ENCODE measurements at places on chromosomes 16 and 17.

- no peak for DNase-seq
These were observed 4.7 kb upstream of the TBX21 start for GRCh38 chr17:47728214-47728877.

- peak; percentile 74 for DNase-seq
These were observed 29.7 kb downstream of the FAM222B start for GRCh38 chr17:28812748-28813377.

DNA sequence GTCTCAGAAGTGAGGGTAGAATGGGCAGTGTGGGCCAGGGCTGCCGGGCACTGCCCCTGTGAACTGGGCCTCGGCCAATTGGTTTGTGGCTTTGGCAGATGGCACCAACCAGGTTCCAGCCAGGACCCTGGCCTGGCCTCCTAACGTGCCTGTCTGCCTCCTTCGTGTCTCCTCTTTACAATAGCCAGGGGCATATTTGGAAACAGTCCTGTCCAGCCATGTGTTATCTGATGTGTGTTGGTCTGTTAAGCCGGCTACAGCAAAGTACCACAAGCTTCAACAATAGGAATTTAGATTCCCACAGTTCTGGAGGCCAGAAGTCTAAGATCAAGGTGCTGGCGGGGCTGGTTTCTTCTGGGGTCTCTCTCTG is 14.6 kb downstream of the CRISPLD2 start:
- no peak for DNase-seq

DNA sequence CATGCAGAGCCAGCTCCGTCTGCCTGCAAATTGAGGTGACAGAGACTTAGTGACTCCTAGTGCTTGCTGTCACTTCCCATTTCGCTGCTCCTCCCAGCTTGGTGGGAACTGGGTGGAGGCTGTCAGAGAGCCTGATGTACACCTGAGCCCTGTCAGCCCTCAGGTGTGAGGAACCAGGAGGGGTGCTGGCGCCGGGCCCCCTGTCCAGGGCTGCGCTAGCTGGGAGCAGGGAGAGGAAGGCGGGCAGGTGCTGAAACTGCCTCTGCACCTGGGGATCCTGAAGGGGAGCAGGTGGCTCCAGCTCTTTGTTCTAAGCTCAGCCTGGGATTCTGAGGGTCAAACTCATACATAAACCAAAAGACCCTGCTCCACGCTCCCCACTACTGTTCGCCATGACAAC is 10.8 kb upstream of the WSCD1 start:
- DNase-seq, result no peak

GRCh38 chr16:2866431-2866830 is 8.5 kb upstream of the PRSS22 start:
- DNase-seq, result no peak

- peak; percentile 43 for DNase-seq
These were observed 200.5 kb downstream of the ZFHX3 start for GRCh38 chr16:72847187-72848027.

DNA sequence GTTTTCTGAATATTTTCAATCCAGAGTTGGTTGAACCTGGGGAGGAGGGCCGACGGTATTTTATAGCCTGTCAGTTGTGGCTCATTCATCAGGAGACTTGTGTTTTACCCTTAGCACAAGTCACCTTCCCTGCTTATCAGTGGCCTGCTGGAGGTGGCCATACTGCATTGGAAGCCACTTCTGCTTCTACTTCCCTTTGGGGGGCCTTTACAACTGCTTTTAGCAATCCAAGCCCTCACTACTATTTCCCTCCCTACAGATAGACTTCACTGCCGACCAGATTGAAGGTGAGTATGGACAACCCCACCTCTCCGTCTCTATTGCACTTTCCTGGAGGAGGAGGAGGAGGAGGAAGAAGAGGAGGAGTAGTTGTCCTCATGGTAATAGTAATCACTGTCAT is 4.4 kb downstream of the MYL4 start:
- DNase-seq, result no peak

GRCh38 chr17:12627177-12627629 is 38.5 kb upstream of the MYOCD start:
- DNase-seq, result no peak

DNA sequence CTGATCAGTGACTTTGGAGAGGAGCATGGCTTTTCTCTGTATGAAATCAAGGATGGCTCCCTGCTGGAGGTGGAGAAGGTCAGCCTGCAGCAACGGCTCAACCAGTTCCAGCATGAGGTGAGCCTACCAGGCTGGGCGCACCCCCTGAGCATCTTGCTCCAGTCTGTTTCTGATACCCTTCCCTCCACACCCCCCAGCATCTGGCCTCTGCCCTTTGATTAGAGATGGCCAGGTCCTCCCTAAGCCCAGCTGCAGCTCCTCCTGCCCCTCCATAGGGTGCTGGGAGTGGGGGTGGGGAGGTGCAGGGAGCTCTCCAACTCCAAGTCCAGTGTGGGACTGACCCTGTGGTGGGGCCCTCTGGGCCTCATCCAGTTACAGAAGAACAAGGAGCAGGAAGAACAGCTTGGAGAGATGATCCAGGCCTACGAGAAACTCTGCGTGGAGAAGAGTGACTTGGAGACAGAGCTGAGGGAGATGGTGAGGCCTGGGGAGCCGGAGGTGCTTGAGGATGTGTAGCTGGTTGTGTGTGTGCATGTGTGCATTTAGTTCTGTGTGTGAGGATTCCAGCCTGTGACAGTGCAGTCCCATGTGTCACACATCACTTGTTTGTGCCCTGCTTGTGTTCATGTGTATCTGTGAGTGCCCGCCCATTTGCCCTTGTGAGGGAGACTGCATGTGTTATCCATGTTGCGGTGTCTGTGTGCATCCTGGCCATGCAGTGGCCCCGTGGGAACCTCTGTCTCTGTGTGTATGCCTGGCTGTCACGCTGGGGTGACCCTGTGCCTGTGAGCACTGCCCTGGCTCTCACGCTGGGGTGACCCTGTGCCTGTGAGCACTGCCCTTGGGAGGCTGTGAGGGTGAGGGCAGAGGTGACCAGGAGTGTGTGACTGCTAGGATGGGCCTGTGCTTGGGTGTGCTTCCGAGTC is 3.0 kb downstream of the TBKBP1 start:
- no peak for DNase-seq

DNA sequence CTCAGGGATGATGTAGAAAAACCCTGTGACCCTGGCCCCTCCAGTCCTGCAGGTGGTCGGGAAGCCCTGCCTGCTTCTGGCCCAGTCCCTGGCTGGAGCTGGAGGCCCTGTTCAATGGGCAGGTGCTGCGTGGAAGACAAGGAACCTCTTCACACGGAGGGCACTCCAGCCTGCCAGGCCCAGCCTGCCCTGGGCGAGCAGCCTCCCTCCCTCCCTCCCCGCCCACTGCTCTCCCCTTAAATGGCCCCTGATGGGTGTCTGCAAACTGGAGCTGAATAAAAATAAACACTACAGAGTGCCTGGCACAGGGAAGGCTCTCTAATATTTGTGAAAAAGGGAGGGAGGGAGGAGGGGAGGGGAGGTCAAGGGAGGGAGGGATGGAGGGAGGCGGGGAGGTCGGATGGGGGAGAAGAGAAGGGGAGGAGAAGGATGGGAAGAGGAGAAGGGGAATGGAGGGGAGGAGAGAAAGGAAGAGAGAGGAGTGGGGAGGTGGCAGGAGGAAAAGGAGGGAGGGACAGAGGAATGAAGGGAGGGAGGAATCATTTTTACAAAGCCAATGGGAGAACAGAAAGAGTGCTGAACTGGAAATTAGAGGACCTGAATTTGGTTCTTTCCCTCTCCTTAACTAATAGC is 222.8 kb upstream of the TNRC6C start:
- no peak for DNase-seq

All from SK-MEL-5 (cell line).